ENCODE measurements at places on chromosomes 6 and 20.

- DNase-seq, result no peak
Measured at GRCh38 chr20:35490736-35491181, 35.4 kb downstream of the CEP250 start.

DNA sequence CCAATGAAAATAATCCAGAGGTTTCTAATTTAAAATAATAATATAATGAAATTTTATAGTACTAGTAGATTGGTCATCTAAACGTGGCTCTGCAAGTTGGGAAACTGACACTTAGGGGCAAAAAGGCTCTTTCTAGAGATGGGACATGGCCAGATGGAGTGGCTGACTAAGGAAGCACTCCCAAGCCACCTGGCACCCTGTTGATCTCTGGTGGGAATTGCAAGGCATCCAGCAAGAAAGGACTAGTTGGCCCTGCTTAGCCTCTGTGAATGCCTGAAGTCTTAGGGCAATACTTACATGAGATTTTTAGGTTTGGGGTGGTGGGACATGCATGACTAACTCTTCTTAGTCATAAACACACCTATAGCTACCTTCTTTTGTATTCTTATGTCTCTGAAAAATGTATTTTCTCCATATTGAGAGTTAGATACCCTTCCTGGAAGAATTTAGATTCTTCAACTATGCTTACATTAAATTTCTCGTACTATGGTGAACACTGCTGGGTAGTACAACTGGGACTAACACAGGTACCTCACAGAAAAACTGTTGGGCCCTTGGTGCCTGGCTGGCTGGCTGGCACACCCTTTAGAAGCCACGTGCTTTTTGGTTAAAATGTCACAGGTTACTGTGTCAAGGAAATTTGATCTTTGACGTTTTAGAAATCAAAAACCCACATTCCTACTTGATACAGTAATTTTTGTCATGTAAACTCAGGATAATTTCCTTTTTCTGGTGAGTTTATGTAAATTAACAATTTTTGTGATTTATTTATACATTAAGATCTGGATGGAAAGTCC, 25.0 kb upstream of the SH3BGRL2 start:
- peak; percentile 7 for DNase-seq

GRCh38 chr6:13538084-13538483, 36.3 kb upstream of the SIRT5 start:
- DNase-seq, result peak; percentile 76

DNA sequence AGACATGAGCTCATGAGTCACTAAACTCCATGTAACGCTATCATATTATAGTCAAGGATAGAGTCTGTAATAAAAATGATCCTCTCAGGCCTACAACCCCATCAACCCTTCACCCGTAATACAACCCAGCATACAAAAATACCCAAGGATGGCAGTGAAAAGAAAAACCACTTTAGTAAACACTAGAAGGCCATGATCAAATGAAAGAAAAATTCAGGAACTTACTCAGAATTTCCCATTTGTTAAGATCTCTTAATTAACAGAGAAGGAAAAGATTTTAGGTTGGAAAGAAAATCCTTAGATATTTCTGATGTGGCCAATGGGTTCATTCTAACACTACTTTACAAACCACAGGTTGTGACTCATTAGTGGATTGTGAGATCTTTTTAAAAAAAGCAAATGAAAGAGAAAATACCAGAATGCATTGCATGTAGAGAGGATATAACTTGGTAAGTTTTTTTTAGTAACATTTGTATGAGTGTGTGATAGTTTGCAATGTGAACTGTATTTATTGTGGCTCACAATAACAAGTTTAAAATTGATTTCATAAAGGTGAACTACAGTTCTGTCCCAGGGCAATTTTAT, 8.0 kb upstream of the UBE2J1 start:
- peak; percentile 46 for DNase-seq

GRCh38 chr20:46365487-46366220, 40.8 kb downstream of the ELMO2 start:
- no peak for DNase-seq

- no peak for DNase-seq
Measured at GRCh38 chr20:41222296-41222695, 85.0 kb downstream of the PLCG1 start.

DNA sequence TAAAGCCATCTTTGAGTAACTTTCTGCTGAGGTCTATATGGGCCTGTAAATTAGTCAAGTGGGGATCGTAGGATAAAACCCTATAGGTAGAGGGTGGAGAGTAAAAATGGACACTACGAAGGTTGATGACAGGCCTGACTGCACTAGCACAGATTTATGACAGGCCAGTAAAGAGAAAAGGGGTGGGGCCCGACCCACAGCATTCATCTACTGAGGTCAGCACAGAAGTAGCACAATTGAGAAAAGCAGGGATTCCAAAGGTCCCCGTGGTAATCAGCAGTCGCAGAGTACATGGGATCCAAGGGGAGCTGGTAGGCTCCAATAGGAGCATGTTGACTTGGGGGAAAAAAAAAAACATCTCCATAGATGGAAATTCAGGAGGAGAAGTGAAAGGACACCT, 660.4 kb downstream of the TFAP2A start:
- no peak for DNase-seq

DNA sequence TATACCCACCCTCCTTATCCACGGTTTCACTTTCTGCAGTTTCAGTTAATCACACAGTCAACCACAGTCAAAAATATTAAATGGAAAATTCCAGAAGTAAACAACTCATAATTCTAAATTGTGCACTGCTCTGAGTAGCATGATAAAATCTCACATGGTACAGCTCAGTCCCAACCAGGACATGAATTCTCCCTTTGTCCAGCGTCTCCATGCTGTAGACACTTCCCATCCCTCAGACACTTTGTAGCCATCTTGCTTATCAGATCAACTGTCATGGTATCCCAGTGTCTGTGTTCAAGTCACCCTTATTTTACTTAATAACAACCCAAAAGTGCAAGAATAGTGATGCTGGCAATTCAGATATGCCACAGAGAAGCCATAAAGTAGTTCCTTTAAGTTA, 94.7 kb downstream of the PDE10A start:
- DNase-seq, result no peak

- peak; percentile 76 for DNase-seq
Measured at GRCh38 chr20:54133434-54134427, 40.1 kb downstream of the CYP24A1 start.

- DNase-seq, result peak; percentile 22
Measured at GRCh38 chr20:24948939-24949679, at the start of gene CST7. CST7 (plus strand) TSS chr20:24949269; CDS start chr20:24949506, 237 bp downstream.

DNA sequence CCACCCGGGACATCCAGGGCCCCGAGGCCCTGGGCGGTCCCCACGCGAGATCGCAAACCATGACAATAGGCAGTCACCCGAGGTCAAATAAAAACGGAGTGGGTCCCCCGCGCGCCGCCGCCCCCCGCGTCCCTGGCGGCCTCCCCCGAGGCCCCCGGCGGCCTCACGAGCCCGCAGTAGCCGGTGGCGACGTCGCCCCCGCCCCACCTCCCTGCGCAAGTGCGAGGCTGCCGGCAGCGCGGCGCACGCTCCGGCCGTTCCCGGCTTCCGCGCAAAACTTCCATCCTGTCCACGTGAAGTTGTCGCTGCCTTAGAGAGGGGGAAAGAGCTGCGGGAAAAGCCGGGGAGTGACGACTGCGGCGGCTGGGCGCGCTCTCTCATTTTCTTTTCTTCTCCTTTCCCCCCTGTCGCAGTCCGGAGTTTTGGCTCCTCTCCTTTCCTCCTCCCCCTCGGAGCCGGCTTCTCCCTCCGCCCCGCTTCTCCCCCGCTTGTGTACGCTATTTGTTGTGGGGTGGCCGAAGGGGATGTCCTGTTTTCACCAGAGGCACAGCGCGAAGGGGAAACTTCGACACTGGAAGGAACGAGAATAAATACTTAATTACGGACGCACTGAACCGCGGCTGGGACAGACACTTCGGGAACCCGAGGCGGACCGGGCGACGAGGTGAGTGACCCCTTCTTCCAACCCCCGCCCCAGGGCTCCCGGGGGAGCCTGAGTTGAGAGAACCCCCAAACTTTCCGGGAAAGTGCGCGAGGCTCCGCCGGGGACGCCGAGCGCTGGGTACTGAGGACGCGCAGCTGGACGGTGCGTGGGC, at the start of gene EYA4:
Gene EYA4, plus strand, starts transcription at position 272 of the 815 bp plus-strand sequence. CDS start 33,424 bp downstream, outside the sequence.
- DNase-seq, result peak; percentile 52

GRCh38 chr6:98724537-98724936, 109.8 kb upstream of the POU3F2 start:
- peak; percentile 1 for DNase-seq

GRCh38 chr6:47402081-47402480, 75.5 kb upstream of the CD2AP start:
- no peak for DNase-seq

GRCh38 chr6:169964486-169965180, 213.2 kb downstream of the ERMARD start:
- DNase-seq, result no peak

GRCh38 chr20:37941332-37941731, 38.4 kb downstream of the VSTM2L start:
- peak; percentile 34 for DNase-seq

DNA sequence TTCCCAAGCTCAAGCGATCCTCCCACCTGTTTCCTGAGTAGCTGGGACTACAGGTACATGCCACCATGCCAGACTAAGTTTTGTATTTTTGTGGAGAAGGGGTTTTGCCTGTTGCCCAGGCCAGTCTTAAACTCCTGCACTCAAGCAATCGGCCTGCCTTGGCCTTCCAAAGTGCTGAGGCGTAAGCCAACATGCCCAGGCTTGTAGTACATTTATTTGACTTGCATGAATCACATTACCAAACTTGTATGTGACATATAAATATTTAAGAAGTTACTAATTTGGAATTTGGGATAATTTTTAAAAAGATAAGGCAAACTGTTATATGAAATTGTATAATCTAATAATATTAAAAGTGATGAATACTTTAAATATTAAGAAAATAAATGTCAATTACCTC, 157.6 kb downstream of the MCHR2 start:
- no peak for DNase-seq

DNA sequence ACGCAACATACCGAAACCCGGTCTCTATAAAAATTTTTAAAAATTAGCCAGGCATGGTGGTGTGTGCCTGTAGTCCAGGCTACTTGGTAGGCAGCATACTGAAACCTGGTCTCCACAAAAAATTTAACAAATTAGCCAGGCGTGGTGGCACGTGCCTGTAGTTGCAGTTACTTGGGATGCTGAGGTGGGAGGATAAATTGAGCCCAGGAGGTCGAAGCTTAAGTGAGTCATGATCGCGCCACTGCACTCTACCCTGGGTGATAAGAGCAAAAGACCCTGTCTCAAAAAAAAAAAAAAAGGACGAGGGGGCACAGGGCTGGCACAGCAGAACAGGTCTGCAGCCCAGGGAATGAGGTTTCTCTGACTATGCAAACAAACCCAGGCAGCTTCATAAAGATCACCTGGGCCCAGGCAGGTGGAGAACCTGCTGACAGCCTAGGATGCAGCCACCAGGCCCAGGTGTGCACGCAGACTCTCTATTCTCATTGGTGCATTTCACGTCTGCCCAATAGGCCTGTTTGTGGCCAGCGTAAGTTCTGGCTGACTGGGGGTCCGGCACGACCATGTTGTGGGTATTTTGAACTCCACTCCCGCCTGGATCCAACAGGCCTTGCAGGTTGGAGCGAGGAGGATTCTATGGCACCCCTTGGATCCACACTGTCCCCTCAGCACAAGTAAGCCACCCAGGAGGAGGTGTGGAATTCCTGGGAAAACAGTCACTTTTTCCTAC, 204.5 kb downstream of the PREX1 start:
- no peak for DNase-seq

GRCh38 chr6:169960003-169960344, 208.6 kb downstream of the ERMARD start:
- no peak for DNase-seq

DNA sequence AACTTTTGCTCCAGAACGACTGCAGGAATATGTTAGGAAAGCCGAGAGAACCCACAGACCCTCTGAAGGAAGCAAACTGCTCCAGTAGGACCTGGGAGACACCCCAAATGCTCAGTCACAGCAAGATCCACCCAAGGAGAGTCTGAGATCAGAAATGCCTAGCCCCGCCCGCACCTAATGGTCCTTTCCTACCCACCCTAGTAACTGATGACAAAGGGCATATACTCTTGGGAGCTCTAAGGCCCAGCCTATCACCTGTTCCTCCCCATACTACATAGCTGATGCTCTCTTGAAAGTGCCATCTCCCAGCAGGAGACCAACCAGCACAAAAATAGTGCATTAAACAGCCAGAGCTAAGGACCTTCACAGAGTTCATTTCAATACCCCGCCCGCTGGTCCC, 67.6 kb downstream of the CD2AP start:
- no peak for DNase-seq

- DNase-seq, result no peak
Measured at GRCh38 chr6:211871-212497, 80.3 kb upstream of the DUSP22 start.

DNA sequence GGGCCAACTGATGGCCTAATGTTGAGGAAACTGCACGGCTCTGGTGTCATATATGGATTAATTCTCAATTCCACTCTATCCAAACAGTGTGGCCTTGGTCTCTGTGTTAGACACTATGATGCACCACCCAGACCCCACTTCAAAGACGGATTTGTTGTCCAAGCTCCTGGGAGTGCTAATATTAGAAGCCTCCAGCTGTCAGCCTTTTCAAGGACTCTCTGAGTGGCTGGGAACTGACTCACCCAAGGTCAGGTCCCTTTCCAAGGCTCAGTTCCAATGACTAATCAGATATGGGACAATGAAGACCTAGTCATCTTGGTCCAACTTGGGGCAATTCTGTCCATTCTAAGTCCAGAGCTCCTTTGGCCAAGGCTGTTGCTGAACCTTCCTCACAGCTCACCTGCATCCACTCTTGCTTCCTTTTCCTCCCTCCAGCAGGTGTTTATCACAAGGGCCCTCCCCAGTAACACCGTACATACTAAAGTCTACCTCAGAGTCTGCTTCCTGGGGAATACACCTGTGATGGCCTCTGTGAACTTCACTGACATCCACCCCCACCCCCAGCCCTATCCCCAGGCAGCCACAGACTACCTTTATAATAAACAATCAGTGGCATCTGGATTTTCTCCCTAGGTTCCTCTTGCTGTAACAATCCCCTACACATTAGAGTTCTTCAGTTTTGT, 7.2 kb upstream of the IL20RA start:
- DNase-seq, result no peak

GRCh38 chr6:134351615-134352474, 33.9 kb upstream of the SGK1 start:
- no peak for DNase-seq

- DNase-seq, result no peak
Measured at GRCh38 chr6:161973064-161973463, 699.2 kb upstream of the AGPAT4 start.

DNA sequence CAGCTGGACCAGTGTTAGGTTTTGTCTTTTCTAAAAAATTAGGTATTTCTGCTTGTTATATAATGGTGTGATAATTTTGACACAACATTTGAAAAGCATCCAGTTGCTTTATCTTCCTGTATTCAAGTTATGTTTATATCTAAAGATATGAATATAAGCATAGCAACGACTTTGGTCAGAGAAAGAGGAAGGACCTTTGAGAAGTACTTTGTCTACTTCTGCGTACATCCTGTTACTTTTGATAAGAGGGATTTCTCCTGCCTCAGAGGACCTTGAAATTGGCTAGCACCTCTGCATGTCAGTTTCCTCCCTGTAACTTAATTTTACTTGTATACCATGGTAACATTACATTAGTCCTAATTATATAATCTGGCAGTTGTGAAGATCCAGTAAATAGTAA, 24.8 kb downstream of the PHF20 start:
- DNase-seq, result no peak

GRCh38 chr20:48215536-48215935, 430.3 kb upstream of the SULF2 start:
- no peak for DNase-seq
